ENCODE measurements at places on chromosomes 7 and 10.

DNA sequence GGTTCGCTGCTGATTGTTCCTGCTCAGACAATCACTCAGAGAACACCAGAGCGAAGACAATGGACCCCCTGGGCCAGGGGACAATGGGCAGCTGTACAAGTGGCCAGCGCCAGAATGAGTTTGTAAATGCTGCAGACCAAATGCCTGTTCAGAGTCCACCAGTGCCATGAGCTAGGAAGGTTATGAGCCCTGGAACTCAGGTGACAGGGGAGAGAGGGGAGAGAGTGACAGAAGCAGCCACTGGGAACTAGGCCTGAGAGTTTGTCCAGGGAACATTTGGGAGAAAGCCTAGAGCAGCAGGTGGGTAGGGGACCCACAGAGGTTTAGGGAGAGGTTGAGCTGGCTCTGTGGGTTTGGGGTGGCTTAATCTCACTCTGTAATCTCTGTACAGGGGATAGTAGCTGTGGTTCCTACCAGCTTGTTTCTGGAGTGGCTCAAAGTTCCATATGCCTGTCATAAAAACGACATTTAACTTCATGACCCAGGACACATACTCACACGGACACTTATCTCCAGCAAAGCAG lies 60.4 kb downstream of the C10orf105 start:
- no peak for DNase-seq

GRCh38 chr7:157010588-157011332 lies at the start of gene MNX1:
TSS of gene MNX1 (minus strand) at chr7:157010663. CDS start at chr7:157010350, 313 bp downstream.
- DNase-seq, result no peak

DNA sequence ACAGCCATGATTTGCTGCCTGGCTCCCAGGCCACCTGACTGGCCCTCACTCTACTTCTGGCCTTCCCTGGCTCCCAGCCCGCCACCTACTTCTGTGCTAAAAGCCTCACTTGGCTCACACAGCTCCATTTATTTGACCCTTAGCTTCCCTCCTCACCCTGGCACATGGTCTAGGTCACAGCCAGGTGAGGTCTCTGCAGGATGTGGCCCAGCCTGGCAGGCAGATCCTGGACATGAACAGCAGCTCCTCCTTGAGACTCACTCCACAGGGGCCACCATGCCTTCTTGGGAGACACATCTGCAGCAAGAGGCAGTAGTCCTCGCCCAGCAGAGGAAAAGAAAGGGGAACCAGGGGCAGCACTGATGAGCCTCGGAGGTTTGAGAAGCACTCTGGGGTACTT lies 64.6 kb downstream of the GRID1 start:
- DNase-seq, result no peak

GRCh38 chr10:60044971-60045370 lies 138.6 kb upstream of the CCDC6 start:
- DNase-seq, result no peak

All from T-helper 2 cell (primary cell).